ENCODE measurements at places on chromosomes 1 and 21.

- H3K27me3 ChIP-seq = peaks cover 27% of the 10 kb centered on the region
- no peaks in the 10 kb centered on the region for H3K36me3 ChIP-seq
- H3K27ac ChIP-seq = no peak overlapping the region
These were observed 2.6 kb upstream of the SLC30A1 start for GRCh38 chr1:211581526-211581925.

- H3K27ac ChIP-seq = no peak overlapping the region
- H3K4me3 ChIP-seq = no peak overlapping the region
- peaks cover 2% of the 10 kb centered on the region for H3K4me1 ChIP-seq
These were observed 21.6 kb downstream of the AK5 start for GRCh38 chr1:77303387-77303786.

GRCh38 chr1:27650539-27651175, 15.7 kb upstream of the FGR start:
- H3K4me1 ChIP-seq = peaks cover 14% of the 10 kb centered on the region
- H3K27me3 ChIP-seq = no peaks in the 10 kb centered on the region
- no peaks in the 10 kb centered on the region for H3K36me3 ChIP-seq

DNA sequence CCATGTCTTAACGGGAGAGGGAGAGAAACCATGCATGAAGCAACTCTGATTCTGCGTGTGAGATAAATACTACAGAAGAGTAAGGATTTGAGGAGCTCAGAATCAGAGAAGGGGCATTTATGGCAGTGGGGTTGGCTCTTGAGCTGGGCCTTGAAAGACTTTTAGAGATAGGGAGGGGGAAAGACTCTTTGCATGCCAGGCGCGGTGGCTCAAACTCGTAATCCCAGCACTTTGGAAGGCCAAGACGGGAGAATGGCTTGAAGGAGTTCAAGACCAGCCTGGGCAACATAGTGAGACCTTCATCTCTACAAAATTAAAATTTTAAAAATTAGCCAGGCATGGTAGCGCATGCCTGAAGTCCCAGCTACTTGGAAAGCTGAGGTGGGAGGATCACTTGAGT, 672 bp downstream of the ARMH1 start:
- peaks cover 5% of the 10 kb centered on the region for H3K36me3 ChIP-seq
- no peak overlapping the region for H3K27ac ChIP-seq
- H3K4me1 ChIP-seq = peaks cover 21% of the 10 kb centered on the region
- peak overlapping the region; percentile 91 for H3K4me3 ChIP-seq
- no peaks in the 10 kb centered on the region for H3K27me3 ChIP-seq

DNA sequence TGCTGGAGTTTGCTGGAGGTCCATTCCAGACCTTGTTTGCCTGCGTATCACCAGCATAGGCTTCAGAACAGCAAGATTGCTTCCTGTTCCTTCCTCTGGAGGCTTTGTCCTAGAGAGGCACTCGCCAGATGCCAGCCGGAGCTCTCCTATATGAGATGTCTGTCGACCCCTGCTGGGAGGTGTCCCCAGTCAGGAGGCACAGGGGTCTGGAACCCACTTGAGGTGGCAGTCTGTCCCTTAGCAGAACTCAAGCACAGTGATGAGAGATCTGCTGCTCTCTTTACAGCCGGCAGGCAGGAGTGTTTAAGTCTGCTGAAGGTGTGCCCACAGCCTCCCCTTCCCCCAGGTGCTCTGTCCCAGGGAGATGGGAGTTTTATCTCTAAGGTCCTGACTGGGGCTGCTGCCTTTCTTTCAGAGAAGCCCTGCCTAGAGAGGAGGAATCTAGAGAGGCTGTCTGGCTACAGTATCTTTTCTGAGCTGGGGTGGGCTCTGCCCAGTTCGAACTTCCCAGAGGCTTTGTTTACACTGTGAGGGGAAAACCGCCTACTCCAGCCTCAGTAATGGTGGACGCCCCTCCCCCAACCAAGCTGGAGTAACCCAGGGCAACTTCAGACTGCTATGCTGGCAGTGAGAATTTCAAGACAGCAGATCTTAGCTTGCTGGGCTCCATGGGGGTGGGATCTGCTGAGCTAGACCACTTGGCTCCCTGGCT, 205.0 kb downstream of the GPR52 start:
- peaks cover 6% of the 10 kb centered on the region for H3K4me1 ChIP-seq
- H3K36me3 ChIP-seq = no peaks in the 10 kb centered on the region
- no peaks in the 10 kb centered on the region for H3K27me3 ChIP-seq

- no peak for DNase-seq
- H3K27me3 ChIP-seq = peaks cover 7% of the 10 kb centered on the region
- H3K27ac ChIP-seq = no peak overlapping the region
- no peak overlapping the region for H3K4me3 ChIP-seq
These were observed 4.6 kb downstream of the HCRTR1 start for GRCh38 chr1:31621847-31622730.

GRCh38 chr1:147567594-147568381, 26.5 kb downstream of the BCL9 start:
- peak overlapping the region; percentile 35 for H3K27ac ChIP-seq
- peaks cover 20% of the 10 kb centered on the region for H3K36me3 ChIP-seq
- DNase-seq = peak; percentile 24
- no peak overlapping the region for H3K4me3 ChIP-seq
- no peaks in the 10 kb centered on the region for H3K27me3 ChIP-seq
- H3K4me1 ChIP-seq = peaks cover 10% of the 10 kb centered on the region

- no peak for DNase-seq
- H3K27me3 ChIP-seq = no peaks in the 10 kb centered on the region
- no peaks in the 10 kb centered on the region for H3K36me3 ChIP-seq
- no peaks in the 10 kb centered on the region for H3K4me1 ChIP-seq
These were observed 63.6 kb downstream of the MAP3K21 start for GRCh38 chr1:233390842-233391737.
